Activated CD8-positive, alpha-beta memory T cell treated with anti-CD3 and anti-CD28 coated beads for 1 hour (primary cell): ENCODE measurements at places on chromosomes 2 and 18.

- DNase-seq, result no peak
Measured at GRCh38 chr2:106197878-106198277, 3.8 kb upstream of the UXS1 start.

GRCh38 chr2:10190737-10191532 is 68.4 kb downstream of the RRM2 start:
- no peak for DNase-seq

DNA sequence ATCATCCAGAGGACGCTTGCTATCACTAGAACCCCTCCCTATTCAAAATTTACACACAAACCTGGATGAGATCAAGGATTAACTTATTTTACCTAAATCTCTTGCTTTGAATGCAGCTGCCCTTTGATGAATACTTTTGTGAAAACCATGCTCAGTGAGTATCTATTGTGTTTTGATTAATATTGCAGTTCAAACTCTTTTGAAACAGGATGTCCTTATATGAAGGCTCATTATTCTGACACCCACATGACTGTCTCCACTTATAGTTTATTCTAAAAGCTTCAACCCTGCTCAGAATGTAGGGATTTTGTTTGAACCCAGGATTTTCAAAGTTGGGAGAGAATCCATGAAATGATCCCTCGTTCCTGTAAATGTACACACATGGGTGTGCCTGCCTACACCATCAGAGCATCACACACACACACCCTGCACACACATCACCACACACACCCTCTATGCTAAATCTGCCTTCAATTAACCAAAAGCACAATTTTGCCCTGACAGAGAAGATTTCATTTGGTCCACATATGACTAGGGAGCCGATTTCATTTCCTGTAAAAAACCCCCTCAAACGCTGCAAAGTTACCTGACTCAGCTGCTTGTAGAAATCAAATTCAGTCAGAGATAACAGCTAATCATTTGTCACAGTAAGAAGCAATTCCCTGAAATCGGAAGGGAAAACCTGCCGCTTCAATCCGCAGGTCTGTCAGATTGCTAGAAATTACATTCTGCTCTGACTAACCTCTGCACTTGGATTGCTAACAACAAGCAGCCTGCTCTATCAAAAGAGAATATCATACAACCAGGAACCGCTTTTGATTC is 65.2 kb downstream of the ZEB2 start:
- DNase-seq, result no peak

DNA sequence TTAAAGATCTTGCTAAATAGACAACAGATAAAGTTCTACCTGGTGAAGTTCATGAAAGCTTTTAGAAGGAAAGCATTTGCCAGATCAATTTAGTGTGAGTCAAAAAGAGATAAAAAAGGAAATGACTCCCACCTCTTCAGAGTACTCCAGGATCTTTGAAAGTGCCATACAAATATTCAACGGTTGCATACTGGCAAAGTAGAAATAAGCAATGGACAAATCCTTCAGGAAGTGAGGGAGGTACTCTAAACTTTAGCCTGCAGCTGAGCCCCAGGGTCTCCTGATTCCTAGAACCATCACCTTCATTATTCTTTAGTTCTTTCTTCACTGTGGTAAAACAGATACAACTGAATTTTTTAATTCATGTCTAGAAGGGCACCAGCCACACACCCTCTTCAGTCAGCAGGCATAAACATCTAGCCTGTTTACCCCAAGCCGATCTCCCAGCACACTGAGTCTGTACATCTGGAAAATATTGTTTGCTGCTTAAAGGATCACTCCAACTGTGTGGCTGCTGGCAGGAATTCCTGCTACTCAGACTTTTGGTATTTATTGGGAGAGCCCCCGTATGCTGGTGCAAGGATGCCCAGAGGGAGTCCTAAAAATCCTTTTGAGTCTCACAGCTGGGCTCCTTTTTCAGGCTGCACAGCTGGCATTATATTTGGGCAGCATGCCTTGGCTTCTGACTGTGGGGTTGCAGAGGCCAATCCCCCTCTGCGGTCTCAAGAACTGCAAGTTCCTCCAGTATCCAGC is 72.3 kb upstream of the SESTD1 start:
- DNase-seq, result no peak

DNA sequence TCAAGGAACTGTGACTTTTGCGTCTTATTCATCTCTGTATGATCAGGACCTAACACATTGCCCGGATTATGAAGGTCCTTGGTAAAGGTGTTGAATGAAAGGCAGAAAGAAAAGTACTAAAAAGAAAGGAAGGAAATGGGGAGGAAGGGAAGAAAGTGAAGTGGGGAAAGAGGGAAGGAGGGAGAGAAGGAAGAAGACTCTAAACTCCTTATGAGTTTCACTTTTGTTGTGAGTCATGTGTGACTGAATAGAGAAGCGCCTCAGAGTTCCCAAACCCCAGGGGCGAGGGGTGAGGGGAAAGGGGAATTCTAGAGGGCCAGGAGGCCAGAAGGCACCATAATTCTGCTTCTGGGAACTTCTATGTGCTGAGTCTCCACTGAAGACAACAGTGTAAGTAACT is 30.9 kb upstream of the OSBPL6 start:
- DNase-seq, result no peak

DNA sequence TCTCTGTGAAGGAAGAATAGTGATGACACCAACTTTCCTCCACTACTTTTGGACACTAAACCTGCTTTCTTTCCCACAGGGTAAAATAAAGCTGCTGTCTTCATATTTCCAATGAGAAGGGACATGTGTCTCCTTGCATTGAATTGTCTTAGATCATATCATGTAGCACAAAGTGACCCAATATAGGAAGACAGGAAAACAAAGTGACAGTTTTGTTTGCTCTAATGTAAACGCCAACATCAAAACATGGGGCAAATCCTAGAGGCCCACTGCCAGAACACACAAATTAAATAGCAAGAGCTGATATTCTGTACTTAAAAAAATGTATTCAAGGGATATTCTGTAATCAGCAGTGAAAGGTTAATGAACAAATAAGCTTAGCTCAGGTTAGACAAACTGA is 36.1 kb downstream of the ARHGAP15 start:
- DNase-seq, result no peak

- no peak for DNase-seq
Measured at GRCh38 chr2:69422198-69422597, 15.0 kb downstream of the NFU1 start.

DNA sequence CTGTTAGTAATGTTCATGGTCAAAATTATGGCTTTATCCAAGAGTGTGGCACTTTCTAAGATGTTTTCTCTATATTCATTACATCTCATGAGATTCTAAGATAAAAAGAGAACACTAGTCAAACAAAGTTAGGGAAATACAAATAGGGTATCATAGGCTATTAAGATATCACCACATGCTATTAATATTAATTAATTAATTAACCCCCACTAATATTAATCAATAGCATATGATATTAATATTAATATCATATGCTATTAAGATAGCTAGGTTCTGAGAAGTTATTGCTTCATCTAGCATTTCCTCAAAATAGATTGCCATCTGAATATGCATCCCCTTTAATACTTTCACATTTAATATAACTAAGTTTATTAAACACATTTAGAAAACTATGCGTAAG is 22.1 kb downstream of the DSG3 start:
- DNase-seq, result no peak

DNA sequence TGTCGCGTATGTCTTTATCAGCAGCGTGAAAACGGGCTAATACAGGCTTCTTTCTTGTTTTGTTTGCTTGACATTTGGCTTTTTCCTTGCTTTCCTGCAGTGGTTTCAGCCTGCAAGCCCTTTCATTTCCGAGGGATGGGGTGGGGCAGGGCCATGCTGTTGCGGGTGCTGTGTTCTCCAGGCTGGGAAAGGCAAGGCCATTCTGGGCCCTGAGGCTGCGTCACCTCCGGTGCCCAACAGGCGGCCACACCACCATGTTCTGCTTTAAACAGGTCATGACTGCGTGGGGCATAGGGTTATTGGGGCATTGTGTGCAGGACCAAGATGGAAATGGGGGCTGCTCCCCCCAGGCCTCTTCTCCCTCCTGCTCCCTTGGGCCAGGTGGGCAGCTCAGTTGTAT is 38.6 kb upstream of the PLB1 start:
- DNase-seq, result no peak

GRCh38 chr2:85846411-85846810 is 42.4 kb downstream of the ST3GAL5 start:
- no peak for DNase-seq

DNA sequence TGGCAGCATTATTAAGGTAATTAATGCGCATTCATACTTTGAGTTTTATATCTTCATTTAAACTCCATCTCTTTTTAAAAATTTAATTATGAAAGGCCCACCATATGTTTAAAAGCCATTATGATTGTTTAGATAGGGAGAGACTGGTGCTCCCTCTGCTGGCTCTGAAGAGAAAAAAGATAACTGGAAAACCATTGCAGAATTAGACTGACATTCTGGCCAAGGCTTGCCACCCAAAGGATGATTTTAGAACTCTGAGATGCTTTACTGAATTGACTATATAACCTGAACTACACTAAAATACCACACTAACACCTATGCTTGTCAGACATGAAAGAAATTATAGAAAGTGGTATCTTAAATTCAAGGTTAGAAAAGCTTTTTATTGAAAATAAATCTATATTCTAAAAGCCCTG is 127.6 kb upstream of the SPOPL start:
- DNase-seq, result no peak

DNA sequence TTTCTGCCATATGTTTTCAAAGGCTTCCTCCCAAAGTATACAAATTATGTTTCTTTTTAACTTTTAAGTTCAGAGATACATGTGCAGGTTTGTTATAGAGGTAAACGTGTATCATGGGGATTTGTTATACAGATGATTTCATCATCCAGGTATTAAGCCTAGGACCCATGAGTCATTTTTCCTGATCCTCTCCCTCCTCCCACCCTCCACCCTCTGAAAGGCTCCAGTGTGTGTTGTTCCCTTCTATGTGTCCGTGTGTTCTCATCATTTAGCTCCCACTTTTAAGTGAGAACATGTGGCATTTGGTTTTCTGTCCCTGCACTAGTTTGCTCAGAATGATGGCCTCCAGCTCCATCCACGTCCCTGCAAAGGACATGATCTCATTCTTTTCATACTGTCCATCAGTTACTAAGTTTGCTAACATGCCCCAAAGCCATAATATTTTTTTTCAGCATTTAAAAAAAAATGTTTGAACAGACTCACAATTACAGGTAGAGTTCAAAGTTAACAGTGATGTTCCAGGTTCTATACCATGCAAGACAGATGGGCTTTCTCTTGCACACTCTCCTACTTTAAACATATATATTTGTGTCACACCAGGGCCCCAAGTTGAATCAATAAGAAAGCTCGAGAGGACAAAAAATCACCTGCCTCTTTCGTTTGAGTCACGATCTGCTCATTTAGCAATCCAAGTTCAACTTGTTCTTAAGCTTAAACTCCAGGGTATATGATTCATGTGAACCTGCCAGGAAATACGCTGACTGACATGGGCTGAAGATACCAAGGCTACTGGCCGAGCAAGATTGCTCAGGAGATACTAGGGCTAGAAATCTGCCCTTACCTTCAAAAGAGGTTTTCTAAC is 77.6 kb downstream of the AP1S3 start:
- DNase-seq, result no peak

DNA sequence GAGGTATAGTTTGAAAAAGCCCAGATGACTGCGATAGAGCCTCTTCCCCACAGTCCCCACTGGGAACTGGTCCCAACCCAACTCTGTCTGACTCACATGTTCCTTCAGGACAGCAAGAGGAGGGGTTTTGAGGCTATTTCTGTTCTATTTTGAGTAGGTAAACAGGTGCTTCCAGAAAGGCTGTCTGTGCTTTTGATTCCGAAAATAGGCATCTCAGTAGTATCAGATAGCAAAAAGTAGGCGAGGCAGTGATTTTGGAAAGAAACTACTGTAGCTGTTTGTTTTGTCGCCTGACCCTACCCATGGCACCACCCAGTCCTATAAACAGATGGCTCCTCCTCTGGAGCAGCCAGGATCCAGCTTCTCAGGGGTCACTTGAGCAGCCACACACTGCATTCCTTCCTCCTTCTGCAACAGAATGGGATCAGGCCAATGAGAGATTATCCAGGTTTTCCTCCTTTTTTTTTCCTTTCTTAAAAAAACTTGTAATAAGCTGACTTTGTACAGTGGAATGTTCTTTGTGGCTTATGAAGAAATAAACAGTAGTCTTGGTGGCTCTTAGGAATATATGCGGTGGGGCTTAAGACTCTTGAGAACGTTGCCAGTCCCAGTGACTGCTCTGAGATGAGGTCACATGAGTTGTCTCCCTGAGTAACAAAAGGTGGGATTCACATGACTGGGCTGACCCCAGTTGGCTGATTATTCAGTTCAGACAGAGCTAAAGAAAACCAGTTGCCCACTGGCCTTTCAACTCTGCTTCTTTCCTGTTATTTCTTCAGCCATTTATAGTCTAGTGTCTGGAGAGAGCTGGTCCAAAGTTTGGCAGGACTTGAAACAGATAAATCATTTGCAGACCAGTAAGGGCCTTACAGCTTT is 98.6 kb downstream of the KCNS3 start:
- DNase-seq, result no peak

DNA sequence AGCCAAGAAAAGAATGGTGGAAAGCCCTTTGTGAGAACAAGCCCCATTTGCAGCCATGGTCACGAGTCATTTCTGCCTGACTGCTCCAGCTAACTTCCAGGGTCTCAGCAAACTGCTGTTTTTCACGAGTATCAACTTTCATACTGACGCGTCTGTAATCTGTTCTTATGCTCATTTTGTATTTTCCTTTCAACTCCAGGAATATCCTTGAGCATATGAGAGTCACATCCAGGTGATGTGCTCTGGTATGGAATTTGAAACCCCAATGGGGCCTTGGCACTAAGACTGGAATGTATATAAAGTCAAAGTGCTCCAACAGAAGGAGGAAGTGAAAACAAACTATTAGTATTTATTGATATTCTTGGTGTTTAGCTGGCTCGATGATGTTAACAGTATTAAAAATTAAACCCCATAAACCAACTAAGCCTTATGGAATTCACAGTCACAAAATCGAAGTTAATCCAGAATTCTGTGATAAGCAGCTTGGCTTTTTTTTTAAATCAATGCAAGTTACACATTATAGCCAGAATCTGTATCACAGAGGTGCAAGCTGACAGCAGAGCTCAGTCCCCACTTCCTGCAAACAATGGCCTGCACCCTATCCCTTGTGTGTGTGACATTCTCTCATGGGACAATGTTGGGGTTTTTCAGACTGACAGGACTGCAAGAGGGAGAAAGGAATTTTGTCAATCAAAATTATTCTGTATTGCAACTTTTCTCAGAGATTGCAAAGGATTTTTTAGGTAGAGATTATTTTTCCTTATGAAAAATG is 26.1 kb downstream of the SLC14A1 start:
- DNase-seq, result no peak

GRCh38 chr18:9477509-9477908 is 2.2 kb downstream of the RALBP1 start:
- DNase-seq, result no peak

DNA sequence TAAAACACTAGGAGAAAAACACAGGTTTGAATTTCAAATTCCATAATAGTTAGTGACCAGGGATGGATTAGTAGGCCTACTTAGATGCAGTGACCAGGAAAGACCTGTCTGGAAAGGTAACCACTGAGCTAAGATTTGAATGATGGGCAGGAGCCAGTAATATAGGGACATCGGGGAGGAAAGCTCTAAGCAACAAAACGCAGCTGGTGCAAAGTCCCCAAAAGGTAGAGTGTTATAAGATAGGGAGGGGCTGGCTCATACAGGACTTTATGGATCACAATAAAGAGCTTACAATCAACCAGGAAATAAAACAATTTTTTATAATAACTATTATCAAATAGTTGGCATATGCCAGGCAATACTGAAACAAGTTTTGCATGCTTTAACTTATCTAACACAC is 849.4 kb downstream of the LRRTM4 start:
- no peak for DNase-seq
